ENCODE measurements at places on chromosomes 16 and 17. TPM values are rescaled to one million over a fixed set of nuclear protein-coding genes. Genes with fewer than 3 reads are reported as not detected.

The SEC14L5 gene
- 0.86 TPM for total RNA-seq

The RAC3 gene
- 1.0 TPM for total RNA-seq

The CYGB gene
- 16.3 TPM for total RNA-seq

The ZNF750 gene
- total RNA-seq: not detected

The DHRS13 gene
- 4.0 TPM for total RNA-seq

The CDR2L gene
- total RNA-seq: 17.4 TPM

The TNS4 gene
- 0.38 TPM for total RNA-seq

The PLCD3 gene
- 74.2 TPM for total RNA-seq

The TBC1D3G gene
- total RNA-seq: not detected

The CDH1 gene
- not detected for total RNA-seq

The PRCD gene
- 1.6 TPM for total RNA-seq

The TP53TG3F gene
- total RNA-seq: not detected

The GCGR gene
- not detected for total RNA-seq

The HOXB4 gene
- total RNA-seq: 5.0 TPM

The C16orf89 gene
- total RNA-seq: 54.2 TPM

The CCL4L2 gene
- total RNA-seq: not detected

The MCRIP2 gene
- total RNA-seq: 21.5 TPM

The SRR gene
- total RNA-seq: 7.4 TPM

The KRT28 gene
- total RNA-seq: not detected

The FA2H gene
- not detected for total RNA-seq

The DOC2B gene
- 11.9 TPM for total RNA-seq

The SEZ6 gene
- total RNA-seq: not detected

The KRTAP2-1 gene
- total RNA-seq: not detected

The AANAT gene
- total RNA-seq: not detected

The ARHGAP44 gene
- total RNA-seq: 6.0 TPM

The STH gene
- not detected for total RNA-seq

The AARS1 gene
- 77.2 TPM for total RNA-seq

The CD300H gene
- total RNA-seq: not detected

The SRL gene
- 4.1 TPM for total RNA-seq

The SNRNP25 gene
- 11.6 TPM for total RNA-seq

The CACNG3 gene
- total RNA-seq: not detected

The CACNG1 gene
- total RNA-seq: not detected

The EXOC3L1 gene
- 3.1 TPM for total RNA-seq

The MLYCD gene
- 5.5 TPM for total RNA-seq

Data from posterior vena cava (tissue), 2 donors.